Activated CD8-positive, alpha-beta memory T cell treated with anti-CD3 and anti-CD28 coated beads for 1 hour (primary cell): ENCODE measurements at places on chromosomes 3 and 15.
A peak's percentile ranks its signal among the peaks of the same experiment; 100 is the strongest.

- DNase-seq = no peak
Measured at GRCh38 chr15:74382004-74382816, 14.8 kb upstream of the CYP11A1 start.

- DNase-seq = no peak
Measured at GRCh38 chr3:64278625-64279024, 53.4 kb upstream of the PRICKLE2 start.

- DNase-seq = peak; percentile 14
Measured at GRCh38 chr3:130894130-130894985, 474 bp downstream of the ATP2C1 start.

DNA sequence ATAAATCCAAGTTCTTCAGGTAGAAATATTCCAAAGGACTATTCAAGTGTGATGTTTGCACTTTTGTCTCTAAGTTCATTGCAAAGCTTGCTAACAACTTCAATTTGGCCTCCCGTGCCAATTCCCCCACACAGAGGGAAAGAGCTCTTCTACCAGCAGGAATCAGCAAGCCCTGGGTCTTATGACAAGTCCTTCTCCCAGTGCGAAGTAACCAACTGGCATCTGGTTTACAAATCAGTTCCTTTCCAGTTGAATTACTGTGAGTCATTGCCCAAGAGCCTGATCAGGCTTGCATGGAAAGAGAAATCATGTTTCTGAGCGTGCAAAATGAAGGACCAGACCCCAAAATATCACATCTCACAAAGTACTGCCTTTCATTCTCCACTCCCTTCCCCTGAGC, 62.7 kb upstream of the SLCO3A1 start:
- no peak for DNase-seq

GRCh38 chr15:86193716-86194380, 114.2 kb downstream of the AGBL1 start:
- no peak for DNase-seq

DNA sequence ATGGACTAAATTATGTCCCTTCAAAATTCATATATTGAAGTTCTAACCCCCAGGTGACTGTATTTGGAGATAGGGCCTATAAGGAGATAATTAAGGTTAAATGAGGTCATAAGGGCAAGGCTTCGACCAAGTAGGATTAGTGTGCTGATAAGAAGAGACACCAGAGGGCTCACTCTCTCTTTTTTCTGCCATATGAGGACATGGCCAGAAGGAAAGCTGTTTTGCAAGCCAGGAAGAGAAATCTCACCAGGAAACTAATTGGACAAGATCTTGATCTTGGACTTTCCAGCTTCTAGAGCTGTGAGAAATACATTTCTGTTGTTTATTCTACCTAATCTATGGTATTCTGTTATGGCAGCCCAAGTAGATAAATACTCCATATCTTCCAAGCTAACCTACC, 503.6 kb upstream of the NAALADL2 start:
- no peak for DNase-seq

GRCh38 chr15:89823836-89824606, 9.4 kb upstream of the ANPEP start:
- DNase-seq = no peak

DNA sequence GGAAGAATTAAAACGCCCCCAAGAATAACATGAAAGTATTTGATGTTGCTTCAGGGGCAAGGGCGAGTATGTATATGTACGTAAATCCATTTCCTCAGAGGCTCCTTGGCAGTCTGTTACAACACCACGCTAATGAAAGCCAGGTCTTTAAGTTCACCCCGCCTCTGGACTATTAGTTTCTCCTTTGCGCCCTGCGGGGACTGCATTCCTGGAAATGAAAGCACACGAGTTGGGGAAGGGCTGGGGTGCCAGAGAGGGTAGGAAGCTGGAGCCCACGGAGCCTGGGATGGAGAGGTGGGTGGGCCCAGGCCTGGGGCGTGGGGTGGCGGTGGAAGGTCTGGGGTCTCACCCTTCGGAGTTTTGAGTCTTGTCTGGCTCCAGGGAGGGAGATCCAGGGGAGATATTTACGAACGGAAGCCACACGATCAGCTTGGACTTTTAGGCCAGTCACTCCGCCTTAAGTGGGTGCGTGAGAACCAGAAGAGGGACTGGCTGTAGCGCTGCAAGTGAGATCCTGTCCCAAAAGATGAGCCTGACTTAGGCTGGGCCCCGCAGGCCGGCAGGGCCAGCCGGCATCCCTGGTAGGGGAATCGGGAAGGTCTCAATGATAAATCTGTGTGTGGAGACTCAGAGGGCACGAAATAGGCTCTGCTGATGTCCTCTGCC, 1.6 kb upstream of the PLCL2 start:
- no peak for DNase-seq

DNA sequence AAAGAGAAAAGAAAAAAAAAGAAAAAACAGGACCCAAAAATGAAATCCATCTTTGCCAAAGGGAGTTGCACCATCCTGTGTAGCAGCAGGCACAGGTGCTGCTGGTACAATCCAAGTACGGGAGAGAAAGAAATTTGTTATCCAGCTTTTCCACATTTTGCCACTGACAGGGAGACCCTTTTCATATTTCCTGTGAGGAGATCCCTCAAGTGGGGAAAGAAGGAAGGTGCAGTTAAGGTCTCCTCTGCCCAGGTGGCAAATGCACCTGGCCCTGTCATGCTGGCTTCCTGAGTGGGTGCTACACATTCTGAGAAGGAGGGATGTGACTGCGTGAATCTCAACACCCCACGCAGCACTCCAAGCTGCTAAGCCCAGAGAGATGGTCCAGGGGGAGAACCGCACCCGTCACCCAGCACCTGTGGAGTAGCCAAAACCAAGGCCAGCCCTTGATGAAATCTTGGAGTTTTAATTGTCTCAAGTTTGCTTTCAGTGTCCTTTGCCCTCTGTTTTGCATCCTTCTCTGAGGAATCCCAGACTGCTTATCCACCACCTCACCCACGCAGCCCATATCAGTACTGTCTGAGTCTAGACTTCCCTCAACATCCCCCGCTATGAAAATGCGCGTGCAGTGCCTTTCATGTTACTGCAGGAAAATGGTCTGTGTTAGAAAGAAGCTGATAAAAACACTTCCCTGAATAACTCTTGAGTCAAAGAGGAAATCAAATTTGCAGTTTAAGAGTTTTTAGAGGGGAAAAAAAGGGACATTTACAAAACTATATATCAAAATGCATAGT, 141.9 kb upstream of the THBS1 start:
- no peak for DNase-seq

DNA sequence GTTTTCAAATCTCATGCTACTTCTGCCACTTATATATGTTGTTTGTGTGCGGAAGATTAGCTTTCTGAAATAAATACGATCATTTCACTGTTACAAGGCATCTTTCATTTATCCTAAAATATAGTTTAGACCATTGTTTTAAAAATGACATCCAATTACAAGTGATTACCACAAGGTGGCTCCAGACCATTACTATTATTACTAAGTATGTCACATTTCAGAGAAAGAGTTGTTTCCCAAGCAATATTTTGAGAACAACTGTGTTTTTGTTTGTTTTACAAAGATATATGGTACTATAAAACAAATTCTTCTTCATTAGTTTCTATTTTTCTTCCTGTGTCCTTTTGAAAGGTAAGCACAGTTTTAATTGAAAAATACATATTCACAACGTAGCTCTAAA, 136.0 kb upstream of the RAP2B start:
- no peak for DNase-seq

- no peak for DNase-seq
Measured at GRCh38 chr3:112114576-112115160, 18.4 kb downstream of the GCSAM start.

DNA sequence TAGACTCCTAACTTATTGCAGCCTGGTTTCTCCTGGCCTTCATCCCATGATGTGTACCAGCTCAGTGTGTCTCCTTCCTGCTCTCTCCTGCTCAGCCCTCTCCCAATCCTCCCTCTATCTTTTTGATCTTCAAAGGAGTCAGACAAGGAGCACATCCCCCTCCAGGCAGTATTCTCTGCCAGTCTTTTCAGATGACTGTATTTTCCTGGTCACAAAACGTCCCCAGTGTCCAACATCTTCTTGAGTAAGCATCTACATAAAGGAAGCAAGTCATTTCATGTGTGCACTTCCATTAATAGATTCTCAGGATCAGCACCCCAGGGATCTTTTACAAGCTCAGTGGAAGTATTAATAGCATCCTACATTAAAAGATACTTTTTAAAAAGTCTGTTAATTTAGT, 148.9 kb upstream of the THBS1 start:
- no peak for DNase-seq

DNA sequence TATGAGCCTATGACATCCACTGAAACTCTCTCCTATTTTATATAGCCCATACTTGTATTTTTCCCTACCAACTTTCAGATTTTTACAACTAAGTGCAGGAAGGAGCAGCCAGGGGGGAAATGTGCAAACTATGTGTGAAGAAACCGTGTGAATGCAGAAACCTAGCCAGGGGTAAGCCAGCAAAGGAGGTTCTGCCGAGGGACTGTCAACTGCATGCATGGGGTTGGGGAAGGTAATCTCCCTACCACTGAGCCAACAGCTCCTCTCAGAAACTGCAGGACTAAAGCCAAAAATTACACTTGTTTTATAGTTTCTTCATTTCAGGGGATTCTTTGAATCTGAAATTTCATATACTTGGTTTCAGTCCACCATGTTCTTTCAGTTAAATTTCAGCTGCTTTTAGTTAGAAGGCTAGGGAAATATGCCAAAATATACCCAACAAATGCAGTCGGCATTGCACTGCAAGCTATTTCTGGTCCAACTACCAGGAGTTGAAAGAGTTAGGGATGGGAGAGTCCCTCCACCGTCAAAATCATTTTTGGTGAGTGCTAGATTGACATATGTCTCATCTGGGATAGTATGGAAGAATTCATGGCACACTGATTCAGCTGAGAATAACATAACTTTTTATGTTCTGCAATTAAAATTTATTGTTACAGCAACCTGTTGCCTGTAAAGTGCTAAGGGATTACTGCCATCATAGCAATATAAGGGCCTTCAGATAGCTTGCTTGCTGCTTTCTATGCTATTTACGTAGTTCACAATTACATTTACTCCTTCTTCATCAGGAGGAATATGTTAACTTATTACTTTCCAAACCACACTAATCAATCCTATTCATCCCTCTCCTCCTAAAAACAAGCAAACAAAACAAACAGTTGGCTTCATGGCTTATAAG, 904.2 kb downstream of the ROBO1 start:
- no peak for DNase-seq

- DNase-seq = no peak
Measured at GRCh38 chr3:17932136-17932771, 189.8 kb upstream of the TBC1D5 start.

DNA sequence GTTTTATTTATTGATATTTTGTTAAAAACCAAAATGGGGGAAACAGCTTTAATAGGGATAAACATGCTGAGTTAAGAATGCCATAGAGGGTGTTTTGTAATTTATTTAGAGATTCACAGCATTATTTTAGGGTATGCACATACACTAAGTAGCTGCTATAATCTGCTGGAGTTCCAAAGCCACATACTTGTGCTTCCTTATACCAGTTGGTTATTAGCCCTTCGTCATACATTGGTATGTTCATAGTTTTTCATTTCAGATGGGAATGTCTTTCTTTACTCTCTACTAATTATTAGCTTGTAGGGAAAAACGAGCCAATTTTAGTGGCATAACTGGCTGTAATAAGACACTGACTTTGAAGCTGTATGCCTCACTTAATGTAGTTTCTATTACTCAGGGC, 74.9 kb downstream of the PFN2 start:
- DNase-seq = no peak

DNA sequence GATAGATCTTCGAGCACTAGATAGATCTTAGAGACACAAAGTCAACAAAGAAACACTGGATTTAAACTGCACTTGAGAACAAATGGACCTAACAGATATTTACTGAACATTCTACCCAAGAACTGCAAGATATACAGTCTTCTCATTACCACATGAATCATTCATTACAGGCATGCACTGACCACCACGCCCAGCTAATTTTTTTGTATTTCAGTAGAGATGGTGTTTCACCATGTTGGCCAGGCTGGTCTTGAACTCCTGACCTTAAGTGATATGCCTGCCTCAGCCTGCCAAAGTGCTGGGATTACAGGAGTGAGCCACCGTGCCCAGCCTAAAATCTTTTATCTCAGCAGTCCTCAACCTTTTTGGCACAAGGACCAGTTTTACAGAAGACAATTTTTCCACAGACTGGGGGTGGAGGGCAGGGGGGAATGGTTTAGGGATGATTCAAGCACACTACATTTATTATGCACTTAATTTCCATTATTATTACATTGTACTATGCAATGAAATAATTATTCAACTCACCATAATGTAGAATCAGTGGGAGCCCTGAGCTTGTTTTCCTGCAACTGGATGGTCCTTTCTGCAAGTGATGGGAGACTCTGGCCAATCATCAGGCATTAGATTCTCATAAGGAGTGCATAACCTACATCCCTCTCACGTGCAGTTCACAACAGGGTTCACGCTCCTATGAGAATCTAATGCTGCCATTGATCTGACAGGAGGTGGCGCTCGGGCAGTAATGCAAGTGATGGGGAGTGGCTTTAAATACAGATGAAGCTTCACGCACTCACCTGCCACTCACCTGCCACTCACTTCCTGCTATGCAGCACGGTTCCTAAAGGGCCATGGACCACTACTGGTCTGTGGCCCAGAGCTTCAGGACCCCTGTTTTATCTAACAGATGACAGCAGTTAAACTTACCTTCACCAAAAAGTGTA, 21.7 kb downstream of the CSNK1G1 start:
- peak; percentile 15 for DNase-seq

- no peak for DNase-seq
Measured at GRCh38 chr3:32323604-32324003, 68.0 kb upstream of the CMTM7 start.

- DNase-seq = no peak
Measured at GRCh38 chr15:83398626-83399025, 48.5 kb upstream of the SH3GL3 start.

GRCh38 chr15:66631616-66632263, 65.9 kb upstream of the LCTL start:
- no peak for DNase-seq

DNA sequence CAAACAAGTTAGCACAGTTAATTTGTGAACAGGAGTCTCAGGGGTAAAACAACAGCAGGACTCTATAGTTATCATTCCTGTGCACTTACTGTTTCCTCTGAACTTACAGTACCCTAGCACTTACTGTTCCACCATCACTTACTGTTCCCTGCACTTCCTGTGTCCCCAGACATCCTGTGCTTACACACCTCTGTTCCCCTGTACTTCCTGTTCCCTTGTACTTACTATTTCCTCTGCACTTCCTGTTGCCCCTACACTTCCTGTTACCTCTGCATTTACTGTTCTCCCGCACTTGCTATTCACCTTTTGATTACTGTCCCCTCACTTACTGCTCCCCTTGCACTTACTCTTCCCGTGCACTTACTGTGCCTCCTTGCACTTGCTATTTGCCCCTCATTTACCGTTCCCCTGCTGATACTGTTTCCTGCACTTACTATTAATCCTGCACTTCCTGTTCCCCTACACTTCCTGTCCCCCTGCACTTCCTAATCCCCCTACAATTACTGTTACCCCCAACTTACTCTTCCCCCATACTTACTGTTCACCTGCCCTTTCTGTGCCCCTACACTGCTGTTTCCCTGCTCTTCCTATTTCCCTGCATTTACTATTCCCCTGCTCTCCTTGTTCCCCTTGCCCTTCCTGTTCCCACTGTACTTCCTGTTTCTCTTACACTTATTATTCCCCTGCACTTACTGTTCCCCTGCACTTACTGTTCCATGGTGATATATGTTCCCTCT, 30.3 kb downstream of the TPRA1 start:
- no peak for DNase-seq
